Activated CD4-positive, alpha-beta T cell treated with anti-CD3 and anti-CD28 coated beads, Interleukin-10, Interleukin-2, amounts not matched to agents 100 ng/mL and 50 ng/mL, durations not matched to agents 16 hours and 8 hours (primary cell): ENCODE measurements at places on chromosomes 11 and 22.

DNA sequence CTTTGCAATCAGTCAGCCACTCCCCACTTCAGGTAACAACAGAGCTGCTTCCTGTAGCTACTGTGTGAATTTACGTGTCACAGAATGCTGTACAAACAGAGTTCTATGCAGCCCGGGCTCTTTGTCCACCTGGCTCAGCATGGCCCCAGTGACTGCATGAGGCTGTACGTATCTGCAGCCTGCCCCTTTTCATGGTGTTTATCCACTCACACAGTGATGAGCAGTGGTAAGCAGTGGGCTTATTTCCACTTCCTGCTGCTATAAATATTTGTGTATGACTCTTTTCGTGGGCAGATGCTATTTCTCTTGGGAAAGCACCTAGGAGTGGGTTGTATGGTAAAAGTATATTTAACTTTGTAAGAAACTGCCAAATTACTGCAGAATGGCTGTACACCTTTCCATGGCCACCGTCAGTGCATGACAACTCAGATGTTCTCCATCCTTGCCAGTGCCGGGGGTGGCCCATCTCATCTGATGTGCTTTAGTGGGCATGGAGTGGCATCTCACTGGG, 43.3 kb downstream of the MYEOV start:
- DNase-seq = peak; percentile 28

DNA sequence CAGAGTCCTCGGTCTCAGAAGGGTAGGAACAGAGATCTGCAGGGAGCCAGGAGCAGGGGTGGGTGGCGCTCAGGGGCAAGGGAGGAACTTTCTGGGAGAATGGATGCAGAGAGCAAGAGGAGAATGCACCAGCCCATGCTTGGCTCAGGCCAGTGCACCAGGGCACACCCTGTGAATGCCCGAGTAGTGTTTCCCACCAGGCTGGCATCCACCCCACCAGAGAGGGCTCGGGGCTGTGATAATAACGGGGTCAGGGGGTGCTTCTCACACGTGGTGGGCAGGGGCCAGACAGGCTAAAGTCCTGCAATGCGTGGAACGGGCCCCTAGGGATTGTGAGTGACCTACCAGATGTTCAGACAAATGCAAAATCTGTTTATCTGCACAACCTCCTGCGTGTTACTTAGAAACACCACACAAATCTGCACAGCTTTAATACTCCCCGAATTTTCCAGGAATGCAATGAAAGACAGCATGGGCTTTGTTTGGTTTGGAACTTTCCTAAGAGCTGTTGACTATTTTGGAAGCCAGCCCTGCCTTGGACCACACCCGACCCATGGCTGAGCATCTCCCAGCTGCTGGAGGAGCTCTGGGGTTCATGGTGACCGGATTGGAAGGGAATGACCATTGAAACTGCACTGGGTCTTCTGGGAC, 368.3 kb downstream of the SHANK2 start:
- DNase-seq = no peak

- peak; percentile 33 for DNase-seq
These were observed 1.2 kb downstream of the TOB2 start for GRCh38 chr22:41445129-41446056.

- DNase-seq = no peak
These were observed 16.5 kb downstream of the GNAZ start for GRCh38 chr22:23086787-23087186.

- peak; percentile 29 for DNase-seq
These were observed at the start of gene CNTN5 for GRCh38 chr11:99020352-99021225. Gene CNTN5, plus strand, starts transcription at chr11:99020949.

DNA sequence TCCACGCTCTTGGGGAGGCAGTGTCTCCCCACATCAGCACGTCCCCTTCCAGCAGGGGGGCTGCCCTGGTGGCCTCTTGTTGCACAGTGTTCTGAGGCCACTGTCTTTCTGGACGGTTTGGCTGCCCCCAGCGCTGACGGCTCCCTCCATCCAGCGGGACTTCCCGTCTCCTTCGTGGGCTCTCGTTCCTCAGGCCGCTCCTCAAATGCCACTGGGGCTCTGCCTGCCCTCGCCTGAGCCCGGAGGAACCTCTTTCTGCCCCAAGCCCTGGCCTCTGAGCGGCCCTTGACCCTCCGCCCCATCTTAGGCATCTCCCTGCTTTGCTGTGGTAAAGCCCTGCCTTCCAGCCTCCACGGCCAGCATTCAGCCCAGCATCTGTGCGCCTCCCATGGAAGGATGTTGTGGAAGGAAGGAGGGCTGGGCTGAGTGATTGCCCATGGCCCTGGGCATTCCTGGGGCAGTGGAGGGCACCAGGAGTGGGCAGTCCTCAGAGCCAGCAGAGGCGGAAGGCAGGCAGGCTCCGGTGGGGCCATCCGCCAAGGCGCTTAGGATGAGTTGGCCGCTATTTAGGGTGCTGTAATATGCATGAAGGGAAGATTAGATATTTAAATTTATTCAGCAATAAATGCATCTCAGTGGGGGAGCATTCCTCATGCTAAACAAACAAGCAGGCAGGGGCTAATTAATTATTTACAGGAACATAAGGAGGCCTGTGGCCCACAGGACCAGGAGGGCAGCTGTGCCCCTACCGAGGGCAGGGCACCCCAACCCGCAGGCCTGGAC, 17.8 kb downstream of the OTUB1 start:
- no peak for DNase-seq

DNA sequence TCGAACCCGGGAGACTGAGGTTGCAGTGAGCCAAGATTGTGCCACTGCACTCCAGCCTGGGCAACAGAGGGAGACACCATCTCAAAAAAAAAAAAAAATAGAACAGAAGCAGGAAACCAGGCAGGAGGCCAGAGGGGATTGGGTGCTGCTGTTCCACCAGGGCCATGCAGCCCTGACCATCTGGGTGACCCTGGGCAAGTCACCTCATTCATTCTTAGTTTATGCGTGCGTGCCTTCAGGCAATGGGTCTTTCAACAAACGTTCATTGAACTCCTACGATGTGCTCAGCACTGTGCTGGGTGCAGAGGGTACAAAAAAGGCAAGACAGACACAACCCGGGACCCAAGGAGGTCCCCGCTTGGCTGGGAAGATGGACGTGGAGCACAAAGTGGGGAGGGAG, 18.3 kb downstream of the RPL3 start:
- no peak for DNase-seq

GRCh38 chr11:76658651-76659650, 11.6 kb downstream of the LRRC32 start:
- no peak for DNase-seq

DNA sequence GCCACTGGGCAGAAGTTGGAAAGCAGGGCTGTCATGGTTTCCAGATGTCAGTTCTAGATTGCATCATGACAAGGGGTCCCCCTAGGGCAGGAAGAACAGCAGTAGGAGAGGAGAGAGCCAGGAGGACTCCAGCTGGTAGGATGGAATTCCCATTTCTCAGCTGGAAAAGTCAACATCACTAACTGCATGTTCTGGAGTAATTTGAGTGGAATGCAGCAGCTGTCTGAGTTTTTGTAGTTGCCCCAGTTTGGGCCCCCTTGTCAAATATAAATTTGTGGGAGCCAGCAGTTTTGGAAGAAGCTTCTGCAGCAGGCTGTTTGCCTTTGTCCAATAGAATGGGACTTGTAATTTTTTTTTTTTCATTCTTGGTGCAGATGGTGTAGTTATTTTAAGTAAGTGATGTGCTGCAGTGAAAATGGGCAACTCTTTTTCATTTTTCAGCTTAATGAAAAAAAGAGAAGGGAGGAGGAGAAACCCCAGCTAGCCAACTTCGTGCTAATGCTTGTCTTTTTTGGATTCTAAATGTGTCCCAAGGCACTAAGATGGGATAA, 86.9 kb downstream of the LDLRAD3 start:
- DNase-seq = no peak

- DNase-seq = no peak
These were observed 145.0 kb upstream of the ARHGAP20 start for GRCh38 chr11:110856996-110857812.

- DNase-seq = no peak
These were observed 20.1 kb upstream of the TMEM191C start for GRCh38 chr22:21446827-21447690.

GRCh38 chr22:43181321-43182076, 5.4 kb downstream of the TTLL12 start:
- no peak for DNase-seq

GRCh38 chr22:29883775-29884097, 762 bp downstream of the MTMR3 start:
- DNase-seq = no peak

DNA sequence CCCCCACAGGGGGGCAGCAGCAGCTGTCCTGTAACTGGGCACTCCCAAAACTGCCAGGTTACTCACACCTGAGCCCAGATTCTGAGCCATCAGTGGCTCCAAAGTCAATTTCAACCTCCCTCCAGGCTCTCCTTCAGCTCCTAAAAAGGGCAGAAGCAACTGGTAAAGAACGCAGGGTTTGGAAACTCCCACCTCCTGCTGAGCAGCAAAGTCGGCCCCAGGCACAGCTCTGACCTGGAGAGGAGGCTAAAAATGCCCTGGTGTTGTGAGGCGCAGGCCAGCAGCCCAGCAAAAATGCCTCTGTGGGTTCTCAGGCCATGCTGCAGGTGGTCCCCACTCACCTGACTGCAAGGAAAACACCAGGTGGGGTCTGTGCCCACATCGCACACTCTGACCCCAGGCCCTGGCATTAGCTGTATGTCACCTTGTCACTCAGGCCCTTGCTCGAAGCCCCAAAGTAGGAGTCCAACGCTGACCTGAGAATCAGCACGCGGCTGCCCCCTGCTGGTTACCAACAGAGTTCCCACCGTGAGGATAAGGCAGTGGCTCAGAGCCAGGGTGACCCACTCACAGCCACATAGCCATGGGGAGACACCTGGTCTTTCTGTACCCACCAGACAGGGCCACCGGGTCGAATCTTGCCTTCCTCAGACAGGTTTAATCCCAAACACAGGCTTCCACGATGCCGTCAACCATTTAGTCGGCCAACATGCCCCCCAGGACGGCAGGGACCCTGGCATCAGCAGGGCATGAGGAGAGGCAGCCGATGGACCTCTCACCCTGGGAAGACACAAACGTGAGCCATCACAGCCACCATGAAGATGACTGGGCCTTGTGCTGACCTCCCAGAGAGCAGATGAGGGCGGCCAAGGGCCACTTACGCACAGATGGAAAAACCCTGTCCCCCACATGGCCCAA, 11.1 kb downstream of the POLR3H start:
- peak; percentile 80 for DNase-seq

DNA sequence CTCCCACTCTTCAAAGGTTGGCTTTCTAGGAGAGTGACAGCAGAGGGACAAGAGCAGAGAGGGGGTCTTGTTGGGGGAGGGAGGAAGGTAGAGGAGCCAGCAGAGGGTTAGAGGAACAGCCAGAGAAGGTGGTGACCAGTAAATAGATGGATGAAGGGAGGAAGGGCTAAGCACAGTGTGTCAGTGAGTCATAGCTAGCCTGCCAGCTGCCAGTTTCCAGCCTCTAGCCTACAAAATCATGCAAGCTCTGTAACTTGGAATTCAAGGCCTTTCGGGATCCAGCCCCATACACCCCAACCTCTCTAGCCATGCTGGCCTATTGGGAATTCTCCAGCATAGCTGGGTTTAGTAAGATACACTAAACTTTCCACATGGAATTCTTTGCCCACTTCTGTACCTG, 147.4 kb upstream of the TEAD1 start:
- no peak for DNase-seq

DNA sequence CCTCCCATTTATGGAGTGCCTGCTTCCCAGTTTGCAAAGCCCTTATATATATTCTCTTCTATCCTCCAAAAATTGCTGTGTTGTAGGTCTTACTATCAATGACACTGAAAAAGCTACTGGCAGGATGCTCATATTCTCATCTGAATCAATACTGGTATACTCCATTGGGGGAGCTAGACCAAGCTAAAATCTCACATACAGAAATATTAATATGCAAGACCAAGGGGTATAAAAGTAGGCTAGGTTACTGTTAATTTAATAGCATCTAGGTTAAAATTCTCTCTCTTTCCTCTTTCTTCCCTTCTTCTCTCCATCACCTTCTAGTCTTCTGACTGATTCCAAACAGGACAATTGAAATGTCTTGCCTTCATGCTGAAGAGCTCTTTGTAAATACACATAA, 17.1 kb upstream of the BDNF start:
- DNase-seq = no peak

DNA sequence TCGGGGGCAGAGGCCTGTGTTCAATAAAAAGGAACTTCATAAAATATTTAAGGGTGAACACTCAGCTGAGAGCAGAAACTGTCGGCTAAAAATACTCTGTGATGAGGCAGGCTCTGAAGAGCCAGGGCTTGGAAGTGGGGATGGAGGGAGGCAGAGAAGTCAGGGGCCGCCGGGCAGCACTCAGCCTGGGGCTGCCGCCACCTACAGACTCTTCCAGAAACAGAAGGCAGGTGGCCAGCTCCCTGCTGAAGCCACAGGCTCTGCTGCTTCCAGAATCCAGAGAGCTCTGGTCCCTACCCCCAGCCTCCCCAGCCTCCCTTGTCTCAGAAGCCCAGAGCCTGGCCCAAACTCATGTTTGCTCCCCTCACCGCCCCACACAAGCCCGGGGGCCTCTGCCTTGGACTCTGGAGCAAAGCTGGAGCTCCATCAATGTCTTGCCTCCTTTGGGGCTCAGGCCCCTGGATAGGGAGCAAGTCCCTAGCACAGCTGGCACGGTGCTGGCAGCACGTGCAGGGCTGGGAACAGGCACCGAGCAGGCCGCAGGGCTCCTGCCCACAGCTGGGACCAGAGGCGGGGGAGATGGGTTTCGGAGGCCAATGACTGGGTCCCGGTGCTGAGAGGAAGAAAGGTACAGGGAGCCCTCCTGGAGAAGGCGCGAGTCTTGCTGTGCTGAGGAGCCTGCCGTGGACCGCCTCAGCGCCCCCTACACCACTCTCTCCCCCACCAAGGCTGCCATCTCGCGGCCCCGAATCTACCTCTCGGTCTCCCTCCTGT, 8.2 kb downstream of the LRFN4 start:
- no peak for DNase-seq

DNA sequence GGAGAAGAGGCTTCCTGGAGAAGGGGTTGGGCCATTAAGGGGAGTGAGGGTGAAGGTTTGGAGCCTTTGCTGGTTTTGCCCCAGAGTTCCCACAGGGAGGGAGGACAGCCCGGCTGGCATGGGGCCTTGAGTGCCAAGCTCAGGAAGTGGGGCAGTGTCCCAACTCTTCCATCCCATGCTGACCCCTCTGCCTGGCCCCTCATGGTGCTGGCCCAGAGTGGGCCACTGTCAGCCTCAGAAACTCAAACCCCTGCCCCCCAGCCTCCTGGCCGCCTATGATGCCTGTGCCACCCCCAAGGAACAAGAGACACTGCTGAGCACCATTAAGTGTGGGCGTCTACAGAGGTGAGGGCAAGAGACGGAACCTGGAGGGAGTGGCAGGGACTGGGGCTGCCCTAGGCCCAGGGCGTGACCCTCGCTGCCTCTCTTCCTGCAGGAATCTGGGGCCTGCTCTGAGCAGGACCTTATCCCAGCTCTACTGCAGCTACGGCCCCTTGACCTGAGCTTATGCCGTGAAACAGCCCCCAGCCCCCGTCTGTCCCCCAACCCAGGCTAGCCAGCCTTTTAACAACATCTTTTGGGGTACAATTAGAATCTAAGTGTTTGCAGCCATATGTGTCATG, 5.4 kb downstream of the MUS81 start:
- no peak for DNase-seq
